ENCODE measurements at places on chromosomes 12 and 14.
A peak's percentile ranks its signal among the peaks of the same experiment; 100 is the strongest.

- DNase-seq = no peak
Observed at GRCh38 chr14:29587046-29587445, 340.6 kb downstream of the PRKD1 start.

- no peak for DNase-seq
Observed at GRCh38 chr14:90137807-90138206, 76.0 kb downstream of the KCNK13 start.

DNA sequence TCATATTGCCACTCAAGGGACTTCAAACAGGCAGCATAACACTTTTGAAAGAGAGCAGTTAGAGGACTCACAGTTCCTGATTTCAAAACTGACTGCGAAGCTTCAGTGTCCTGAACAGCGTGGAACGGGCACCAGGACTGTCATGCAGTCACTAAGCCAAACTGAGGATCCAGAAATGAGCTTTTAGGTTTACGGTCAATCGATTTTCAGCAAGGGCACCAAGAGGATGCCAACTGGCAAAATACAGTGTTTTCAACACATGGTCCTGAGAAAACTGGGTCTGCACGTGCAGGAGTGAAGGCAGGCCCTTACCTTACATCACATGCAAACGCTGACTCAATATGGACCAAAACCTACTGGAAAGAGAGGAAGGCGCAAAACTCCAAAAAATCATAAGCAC lies 15.6 kb downstream of the BRF1 start:
- DNase-seq = no peak

DNA sequence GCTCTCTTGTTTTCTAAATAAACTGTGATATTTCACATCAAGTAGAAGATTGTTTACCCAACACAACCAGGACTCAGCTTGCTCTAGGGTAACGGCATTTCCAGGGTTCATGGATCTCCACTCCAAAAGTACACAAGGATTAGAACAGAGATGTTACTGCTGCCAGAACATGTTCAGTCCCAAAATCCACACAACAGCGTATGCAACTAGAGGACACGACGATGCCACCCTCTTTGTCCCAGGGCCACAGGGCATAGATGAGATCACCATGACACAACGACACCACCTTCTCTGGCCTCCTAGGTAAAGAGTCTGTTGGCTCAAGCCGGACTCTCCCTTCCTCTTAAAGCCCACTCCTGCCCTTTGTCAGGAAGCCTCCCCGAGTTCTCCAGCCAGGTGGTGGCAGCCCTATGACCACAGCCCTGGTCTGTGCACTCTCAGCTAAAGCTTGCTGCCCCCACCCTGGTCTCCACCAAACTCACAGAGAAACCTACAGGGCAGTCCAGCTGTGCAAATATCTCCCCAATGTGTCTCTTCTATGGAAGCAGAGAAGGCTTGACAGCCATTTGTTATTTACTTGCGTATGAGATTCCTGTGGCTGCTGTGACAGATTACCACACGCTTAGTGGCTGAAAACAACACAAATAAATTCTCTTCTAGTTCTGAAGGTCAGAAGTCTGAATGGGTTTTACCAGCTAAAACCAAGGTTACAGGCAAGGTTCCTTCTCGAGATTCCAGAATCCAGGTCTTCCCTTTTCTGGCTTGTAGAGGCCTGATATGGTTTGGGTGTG lies 10.3 kb downstream of the CLMN start:
- no peak for DNase-seq

GRCh38 chr12:91542067-91542466 lies 359.4 kb upstream of the DCN start:
- DNase-seq = no peak

- DNase-seq = no peak
Observed at GRCh38 chr14:69910871-69911270, 31.7 kb downstream of the SMOC1 start.

DNA sequence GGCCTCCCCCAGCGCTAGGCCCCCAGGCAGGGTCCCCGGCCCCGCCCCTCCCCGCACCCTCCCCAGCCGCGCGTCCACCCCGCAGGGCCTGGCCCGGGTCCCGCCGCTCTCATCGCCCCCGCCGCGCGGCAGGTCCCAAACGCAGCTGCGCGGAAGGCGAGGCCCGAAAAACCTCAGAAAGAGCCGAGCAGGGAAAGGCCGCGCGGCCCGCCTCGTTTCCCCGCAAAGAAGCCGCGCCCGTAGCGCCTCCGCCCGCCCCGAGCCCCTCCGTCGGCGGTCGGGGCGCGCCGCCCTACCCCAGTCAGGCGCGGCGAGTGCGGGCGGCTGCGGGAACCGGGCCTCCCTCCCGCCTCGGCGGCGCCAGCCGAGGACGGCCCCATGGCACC lies 324 bp downstream of the POLE start:
- DNase-seq = peak; percentile 65

DNA sequence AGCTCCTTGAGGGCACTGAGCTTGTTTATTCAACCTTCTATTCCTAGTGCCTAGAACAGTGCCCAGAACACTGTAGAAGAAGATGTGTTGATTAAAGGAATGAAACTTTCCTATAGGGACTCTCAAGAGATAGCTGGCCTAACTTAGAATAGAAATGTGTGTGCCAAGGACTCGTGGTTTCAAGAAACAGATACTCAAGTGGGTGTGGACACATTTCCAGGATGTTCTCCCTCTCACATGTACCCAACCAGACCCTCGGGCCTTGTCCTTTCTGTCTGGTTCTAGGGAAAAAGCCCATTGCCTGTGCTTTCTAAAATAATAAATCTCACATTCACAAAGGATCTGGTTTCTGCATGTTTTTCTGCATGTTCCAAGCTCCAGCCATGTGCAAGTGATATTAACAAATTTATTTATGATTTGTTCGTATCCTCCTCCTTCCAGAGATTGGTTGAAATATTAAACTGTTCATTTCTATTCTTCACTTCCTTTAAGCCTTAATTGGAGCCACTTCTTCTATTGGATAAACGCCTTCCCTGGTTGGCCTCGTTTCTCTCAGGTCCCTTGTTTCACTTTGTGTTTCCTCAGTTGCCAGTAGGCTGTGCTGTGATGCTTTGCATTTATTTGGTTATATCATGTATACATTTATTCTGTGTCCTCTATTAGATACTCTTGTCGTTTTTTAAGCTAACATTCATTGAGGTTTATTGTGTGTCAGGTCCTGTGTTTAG lies 89.8 kb downstream of the CRADD start:
- peak; percentile 68 for DNase-seq

DNA sequence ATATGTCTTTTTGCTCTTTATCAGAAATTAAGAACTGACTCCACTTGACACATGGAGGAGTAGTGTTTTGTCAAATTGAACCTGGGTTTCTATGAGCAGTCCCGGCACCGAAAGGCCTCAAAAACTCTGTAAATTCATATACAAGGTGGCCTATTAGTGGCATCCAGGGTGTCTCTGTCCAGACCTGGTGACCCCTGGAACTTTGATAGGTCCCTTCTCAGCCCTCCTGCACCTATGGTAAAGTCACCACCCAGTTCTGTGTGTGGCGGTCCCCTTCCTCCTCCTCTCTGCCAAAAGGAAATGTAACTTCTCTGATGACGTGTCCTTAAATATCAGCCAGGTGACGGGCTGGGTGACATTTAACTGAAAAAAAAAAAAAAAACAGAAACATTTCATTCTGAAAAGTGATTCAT lies 204.0 kb upstream of the FOXN3 start:
- no peak for DNase-seq

DNA sequence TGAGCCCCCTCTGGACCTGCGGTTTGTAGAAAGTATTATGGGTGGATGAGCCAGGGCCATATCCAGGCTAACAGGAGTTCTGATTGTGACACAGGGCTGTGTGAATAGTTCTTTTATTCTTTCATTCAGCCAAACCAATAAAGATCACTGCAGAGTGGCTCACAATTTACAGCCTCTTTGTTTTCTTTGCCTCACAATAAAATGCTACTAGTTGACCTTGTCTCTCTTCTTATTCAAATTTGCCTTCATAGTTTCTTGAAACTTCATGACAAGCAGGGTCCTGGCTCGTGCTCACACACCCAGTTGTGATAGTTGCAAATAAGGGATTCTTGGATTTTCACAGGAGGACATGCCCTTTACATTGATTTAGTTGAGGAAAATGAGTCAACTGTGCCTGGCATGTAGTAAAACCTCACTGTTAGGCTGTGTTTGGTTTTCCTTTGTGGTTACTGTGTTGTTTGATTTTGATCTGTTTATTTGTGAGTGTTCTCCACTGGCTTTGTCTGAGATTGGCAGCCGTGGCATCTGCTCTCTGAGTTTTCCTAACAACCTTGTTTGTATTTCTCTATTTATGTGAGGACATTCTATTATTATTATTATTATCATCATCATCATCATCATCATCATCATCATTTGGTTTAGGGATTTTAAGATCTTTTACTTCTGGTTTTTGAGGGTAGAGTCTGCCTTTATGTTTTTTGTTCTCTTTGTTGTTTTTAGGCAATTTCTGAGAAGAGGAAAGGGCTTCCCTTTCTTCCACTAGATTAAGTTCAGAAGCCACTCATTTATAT lies 2.7 kb upstream of the KRT6B start:
- no peak for DNase-seq

DNA sequence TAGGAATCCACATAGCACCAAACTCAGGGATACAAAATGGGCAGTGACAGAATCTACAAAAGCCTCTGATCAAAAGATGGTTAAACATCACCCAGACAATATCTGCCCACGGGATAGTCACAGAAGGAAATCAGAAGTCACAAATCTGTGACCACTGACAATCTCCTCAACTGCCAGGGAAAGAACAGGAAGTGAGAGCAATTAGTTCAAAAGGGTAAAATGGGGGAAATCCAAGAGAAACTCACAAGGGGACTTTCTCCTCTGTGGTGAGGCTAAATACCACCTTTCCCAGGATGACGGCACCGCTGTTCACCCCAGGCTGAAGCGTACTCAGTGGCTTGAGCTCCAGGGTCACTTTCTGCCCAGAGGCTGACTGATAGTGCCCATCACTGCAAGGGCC lies 10.7 kb downstream of the TTC5 start:
- no peak for DNase-seq

- no peak for DNase-seq
Observed at GRCh38 chr14:84657911-84658310, 872.0 kb upstream of the FLRT2 start.

DNA sequence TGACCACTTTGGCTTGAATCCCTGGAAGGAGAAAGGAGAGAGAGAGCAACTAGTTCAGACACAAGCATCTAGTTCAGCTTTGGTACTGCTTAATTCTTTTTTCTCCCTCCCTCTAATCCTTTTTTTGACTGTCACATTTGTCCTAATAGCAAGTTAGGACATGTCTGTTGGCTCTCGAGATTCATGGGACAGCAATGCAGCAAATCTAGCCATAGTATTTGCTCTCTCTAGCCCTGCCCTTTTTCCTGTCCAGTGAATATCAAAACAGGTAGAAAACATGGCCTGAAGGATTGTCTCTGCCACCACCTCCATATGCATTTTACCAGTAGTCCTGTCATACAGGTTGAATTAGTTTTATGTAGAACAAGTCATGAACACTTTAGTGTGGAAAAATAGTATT lies 116.4 kb downstream of the PTPRB start:
- DNase-seq = no peak

- DNase-seq = no peak
Observed at GRCh38 chr14:30638926-30639325, 16.8 kb downstream of the SCFD1 start.

GRCh38 chr14:58941629-58942028 lies 246.8 kb upstream of the DAAM1 start:
- DNase-seq = no peak

- DNase-seq = no peak
Observed at GRCh38 chr14:50051106-50051505, 65.3 kb downstream of the VCPKMT start.

- DNase-seq = no peak
Observed at GRCh38 chr12:77795699-77796098, 35.0 kb upstream of the NAV3 start.

- DNase-seq = no peak
Observed at GRCh38 chr12:507391-507796, 47.7 kb downstream of the B4GALNT3 start.

DNA sequence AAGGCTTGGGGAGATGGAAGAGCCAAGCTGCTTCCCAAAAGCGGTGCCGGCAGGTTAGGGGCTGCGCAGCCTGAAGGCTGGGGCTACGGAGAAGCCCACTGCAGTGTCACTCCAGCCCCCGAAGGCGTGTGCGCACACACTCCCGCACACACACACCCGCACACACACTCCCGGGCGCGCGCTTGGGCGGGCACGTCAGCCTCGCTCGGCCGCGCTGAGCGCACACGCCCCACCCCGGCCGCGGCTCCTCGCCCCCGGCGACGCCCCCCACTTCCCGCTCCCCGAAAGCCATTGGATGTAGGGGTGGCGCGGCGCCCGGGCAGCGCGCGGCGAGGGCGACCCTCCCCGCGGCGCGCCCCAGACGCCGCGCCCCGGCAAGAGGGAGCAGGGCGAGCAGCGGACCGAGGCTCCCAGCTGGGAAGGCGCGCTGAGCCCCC lies at the start of gene KCNK10:
TSS of gene KCNK10 (minus strand) at position 184 of the 437 bp plus-strand sequence. CDS start 471 bp downstream, outside the sequence.
- no peak for DNase-seq

Data from right hindlimb (tissue), 1 donor.